Right atrium auricular region (tissue), 2 donors: ENCODE measurements at places on chromosomes 6 and 20. TPM values are rescaled to one million over a fixed set of nuclear protein-coding genes. Genes with fewer than 3 reads are reported as not detected.

Gene VGLL2
- not detected for total RNA-seq

Gene FUT9
- total RNA-seq: not detected

Gene FAM162B
- 4.8 TPM for total RNA-seq

Gene TBC1D32
- 5.5 TPM for total RNA-seq

Gene TMEM74B
- total RNA-seq: 0.83 TPM

Gene ULBP2
- 0.82 TPM for total RNA-seq

Gene PPP1R14C
- 130 TPM for total RNA-seq

Gene ADNP
- total RNA-seq: 34.3 TPM

Gene CD40
- 9.6 TPM for total RNA-seq

Gene SIRPB1
- total RNA-seq: 5.7 TPM

- no peak for DNase-seq
Observed at GRCh38 chr6:25913741-25914140, 16.8 kb downstream of the SLC17A2 start.

GRCh38 chr6:53813096-53813495 lies 18.3 kb downstream of the LRRC1 start:
- no peak for DNase-seq

- no peak for DNase-seq
Observed at GRCh38 chr20:55515832-55516231, 489.5 kb downstream of the CBLN4 start.

DNA sequence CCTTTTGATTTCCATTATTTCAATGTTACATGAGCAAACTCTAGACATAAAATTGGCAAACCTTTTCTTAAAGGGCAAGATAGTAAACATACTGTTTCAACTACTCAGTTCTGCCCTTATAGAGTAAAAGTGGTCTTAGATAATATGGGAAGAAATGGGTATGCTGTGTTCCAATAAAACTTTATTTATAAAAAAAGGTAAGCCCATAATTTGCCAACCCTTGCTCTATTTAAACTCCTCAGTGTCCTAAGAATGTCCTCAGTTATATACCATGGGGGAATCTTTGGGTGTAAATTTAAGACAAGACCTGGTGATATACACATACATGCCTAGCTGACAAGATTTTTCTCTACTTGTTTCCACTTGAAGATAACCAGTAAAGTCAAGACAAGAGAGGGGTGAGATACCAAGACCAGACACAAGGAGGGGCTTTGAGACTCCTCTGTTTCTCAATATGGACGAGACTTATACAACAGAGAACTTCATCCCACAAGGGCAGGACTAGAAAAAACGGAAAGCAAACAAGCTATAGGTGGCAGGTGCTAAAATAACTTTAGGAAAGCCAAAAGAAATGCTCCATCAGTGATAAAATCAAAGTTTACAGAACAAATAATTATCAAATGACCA lies 10.5 kb downstream of the SNX3 start:
- no peak for DNase-seq

- DNase-seq: no peak
Observed at GRCh38 chr6:41072836-41073202, at the start of gene NFYA. Gene NFYA, plus strand, starts transcription at chr6:41072974. Its CDS starts 6,116 bp downstream, at chr6:41079090.

- DNase-seq: no peak
Observed at GRCh38 chr6:252775-253535, 39.3 kb upstream of the DUSP22 start.

GRCh38 chr20:36031806-36032205 lies 63.4 kb downstream of the CNBD2 start:
- DNase-seq: no peak

- no peak for DNase-seq
Observed at GRCh38 chr6:111989743-111990142, 64.2 kb upstream of the CCN6 start.

DNA sequence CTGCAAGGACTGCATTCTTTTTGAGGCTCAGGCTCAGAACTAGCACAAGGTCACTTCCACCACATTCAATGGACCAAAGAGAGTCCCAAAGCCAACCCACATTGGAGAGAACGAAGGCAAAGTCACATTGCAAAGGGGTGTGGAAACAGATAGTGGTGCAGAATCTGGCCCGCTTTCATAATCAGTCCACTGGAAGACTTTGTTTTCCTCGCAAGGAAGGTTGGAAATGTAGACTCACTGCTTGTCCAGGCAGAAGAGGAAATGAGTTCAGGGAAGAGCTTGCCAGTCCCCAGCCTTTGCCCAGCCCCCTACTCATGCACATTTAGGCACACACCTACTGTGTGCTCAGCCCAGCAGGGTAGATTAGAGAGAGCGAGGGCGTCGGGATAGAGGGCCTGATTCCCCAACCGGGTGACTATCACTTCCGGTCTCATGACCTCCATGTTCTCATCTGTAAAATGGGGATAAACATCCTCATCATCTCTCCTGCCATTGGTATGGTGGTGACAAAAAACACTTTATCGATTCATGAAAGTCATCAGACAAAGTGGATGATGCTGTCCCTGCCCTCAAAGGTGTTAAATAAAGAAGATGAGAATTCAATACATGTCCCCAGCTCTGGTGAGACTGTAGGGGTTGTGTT lies 24.3 kb upstream of the CCN5 start:
- peak; percentile 79 for DNase-seq

GRCh38 chr6:44730771-44731391 lies 343.4 kb downstream of the CDC5L start:
- no peak for DNase-seq

DNA sequence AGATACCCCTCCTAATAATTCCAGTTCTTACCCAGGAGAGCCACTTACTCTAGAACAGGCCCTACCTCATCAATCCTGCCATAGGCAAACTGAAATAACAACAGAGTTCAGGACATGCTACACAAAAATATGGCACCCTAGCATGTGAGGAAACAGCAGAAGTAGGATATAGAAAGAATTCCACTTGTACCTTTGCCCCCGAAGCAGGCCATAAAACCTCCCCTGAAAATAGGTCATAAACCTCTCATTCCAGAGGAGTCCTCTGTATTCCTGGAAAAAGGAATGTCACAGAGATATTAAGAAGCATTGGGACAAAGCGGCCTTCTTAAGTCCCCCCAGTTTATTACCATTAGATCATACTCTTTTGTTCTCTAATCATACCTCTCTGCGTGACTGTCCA lies 504.3 kb upstream of the MARCKS start:
- no peak for DNase-seq

GRCh38 chr20:45927071-45927878 lies 7.2 kb upstream of the PCIF1 start:
- DNase-seq: no peak

DNA sequence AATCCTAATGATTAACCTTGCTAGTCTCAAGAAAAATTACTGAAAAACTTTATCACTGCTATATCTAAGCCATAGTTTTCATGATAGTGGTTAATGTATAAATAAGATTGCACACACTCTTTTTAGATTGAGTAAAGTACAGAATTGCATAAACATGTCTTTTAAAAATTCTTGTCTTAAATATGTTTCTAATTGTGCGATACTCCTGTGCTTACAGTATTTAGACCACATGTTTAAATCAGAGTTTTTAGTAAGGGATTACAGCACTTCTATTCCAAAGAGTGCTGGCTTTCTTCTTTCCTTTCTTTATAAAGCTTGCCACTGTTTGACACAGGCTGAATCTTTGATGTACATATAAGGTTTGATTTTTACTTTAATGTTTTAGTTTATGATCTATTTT lies 36.8 kb upstream of the RGS17 start:
- no peak for DNase-seq

DNA sequence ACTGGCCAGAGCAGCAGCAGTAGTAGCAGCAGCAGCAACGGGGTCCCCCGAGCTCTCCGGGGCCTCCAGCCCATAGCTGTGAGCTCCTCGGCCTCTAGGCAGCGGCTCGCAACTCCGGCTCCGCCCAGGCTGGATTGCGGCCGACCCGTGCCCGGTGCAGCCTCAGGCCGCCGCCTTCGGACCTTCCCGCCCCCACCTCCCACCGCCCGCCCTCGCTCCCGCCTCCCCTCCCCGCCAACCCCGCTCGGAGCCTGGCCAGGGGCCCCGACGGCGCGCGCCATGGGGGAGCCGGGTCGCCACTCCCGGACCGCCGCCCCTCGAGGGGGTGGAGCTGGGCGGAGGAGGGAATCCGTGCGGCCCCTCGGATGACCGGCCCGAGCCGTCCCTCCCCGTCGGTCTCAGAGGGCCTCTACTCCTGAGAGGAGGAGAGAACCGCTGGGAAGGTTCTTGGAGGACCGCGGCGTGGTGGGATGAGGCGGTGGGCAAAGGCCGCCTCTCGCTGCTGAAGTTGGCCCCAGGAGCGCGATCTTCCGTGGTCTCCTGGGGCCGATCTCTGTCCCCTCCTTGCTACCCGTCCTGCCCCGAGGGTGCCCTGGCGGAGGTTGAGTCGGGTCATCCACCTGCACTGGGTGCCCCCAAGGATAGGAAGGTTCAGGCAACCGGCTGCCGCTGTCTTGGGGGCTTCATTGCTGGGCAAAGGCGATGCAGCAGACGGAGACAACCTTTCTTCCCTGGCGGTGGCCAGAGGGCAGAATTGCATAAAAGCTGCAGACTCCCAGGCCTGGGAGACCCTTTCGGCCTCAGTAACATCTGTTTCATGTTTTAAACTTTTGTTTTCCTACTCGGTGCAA lies at the start of gene ADAM33:
TSS of gene ADAM33 (minus strand) at position 80 of the 851 bp plus-strand sequence. CDS start at position 74, 6 bp downstream.
- DNase-seq: no peak

- DNase-seq: no peak
Observed at GRCh38 chr6:165204807-165205545, 104.4 kb downstream of the C6orf118 start.

- no peak for DNase-seq
Observed at GRCh38 chr6:110746680-110747079, 68.6 kb downstream of the CDK19 start.

- DNase-seq: no peak
Observed at GRCh38 chr6:130602151-130602770, 224.9 kb upstream of the SMLR1 start.

GRCh38 chr6:41671376-41671775 lies 33.1 kb downstream of the MDFI start:
- no peak for DNase-seq

DNA sequence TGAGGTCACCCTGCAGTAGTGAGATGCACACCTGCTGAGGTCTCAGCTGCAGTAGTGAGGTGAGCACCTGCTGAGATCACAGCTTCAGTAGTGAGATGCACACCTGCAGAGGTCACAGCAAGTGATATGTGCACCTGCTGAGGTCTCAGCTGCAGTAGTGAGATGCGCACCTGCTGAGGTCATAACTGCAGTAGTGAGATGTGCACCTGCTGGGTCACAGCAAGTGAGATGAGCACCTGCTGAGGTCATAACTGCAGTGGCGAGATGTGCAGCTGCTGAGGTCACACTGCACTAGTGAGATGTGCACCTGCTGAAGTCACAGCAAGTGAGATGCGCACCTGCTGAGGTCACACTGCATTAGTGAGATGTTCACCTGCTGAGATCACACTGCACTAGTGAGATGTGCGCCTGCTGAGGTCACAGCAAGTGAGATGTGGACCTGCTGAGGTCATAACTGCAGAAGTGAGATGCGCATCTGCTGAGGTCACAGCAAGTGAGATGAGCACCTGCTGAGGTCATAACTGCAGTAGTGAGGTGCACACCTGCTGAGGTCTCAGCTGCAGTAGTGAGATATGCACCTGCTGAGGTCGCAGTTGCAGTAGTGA lies 20.8 kb downstream of the ZDHHC14 start:
- no peak for DNase-seq

GRCh38 chr6:78771586-78771985 lies 95.8 kb upstream of the IRAK1BP1 start:
- no peak for DNase-seq

DNA sequence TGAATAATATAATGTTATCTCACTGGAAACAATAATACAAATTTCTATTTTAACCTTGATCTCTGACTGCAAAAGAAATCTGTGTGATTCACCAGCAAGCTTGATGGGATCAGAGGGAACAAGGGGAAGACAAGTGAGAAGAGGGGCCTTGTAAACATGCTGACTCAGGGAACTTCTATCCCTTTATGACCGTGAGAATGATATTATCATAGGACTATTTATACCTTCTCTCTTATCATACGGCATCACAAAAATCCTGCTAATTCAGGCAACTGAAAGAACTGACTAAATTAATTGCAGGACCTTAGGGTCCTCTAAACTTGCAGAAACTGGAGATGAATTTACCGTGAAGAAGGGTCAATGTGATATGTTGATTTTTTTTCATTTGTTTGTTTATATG lies 173.3 kb downstream of the PTPRK start:
- no peak for DNase-seq

DNA sequence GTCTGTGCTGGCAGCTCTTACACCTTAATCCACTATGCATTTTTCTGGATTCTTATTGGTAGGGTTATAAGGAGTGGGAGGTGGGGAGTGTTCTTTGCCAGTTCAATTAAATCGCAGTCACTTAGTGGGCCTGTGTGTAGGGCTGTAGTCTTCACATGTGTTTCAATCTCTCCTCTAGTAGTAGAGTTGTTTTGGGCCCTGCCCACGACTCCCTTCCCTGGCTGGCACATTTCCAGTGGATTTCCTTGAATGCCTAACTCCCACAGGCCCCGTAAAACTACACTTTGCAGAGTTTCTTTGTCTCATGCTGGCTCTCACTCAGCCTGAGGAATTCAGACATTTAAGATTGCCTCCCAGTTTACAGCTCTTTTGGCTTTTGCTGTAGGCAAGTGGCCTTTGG lies 414.0 kb upstream of the OPRM1 start:
- no peak for DNase-seq

DNA sequence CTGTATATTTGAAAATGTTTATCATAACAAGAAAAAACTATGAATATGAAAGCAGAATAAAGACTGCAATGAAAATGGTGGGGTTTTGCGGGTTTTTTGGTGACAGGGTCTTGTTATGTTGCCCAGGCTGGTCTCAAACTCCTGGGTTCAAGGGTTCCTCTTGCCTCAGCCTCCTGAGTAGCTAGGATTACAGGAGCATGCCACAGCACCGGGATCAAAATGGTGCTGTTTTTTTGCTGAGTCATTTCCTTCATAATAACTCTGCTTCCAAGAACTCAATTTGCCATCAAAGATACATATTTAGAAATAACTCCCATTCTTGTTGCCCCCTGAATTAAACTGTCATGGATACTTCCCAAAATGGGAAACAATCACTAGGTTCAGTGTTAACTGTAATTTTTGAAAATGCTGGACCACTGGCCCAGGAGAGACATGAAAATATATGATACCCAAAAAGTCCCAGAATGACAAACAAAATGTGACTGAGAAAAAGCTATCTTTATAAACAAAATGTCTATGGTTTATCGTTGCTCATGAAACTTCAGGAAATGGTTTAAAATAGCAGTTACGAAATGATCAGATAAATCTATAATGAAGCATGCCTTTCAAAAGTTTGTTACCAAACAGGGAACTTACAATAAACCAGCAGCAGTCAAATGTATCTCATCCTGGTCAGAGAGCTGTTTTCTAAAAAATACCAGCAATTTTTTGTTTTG lies 32.2 kb downstream of the ILRUN start:
- no peak for DNase-seq

DNA sequence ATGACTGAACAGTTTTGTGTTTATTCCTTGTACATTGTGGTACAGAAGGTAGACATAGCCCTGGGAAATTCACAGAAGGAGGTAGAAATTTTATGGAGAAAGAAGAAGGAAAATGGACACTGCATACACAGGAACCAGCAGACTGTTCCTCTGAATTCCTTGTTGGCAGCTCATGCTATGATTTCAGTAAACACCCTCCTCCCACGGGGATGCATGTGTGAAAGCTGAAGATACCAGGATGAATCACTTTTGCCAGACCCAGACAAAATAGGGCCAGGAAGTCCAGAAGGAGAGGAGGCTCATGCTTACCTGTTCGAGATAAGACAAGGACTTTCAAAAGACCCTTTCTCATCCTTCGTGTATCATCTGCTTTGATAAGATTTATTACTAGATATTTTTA lies 110.3 kb upstream of the GGTLC1 start:
- no peak for DNase-seq
